GOT3 (cell line): ENCODE measurements at places on chromosomes 11 and 22.

- DNase-seq: no peak
Observed at GRCh38 chr11:118606157-118606843, 1.1 kb upstream of the PHLDB1 start.

- DNase-seq: peak; percentile 12
Observed at GRCh38 chr11:63871962-63872799, 33.3 kb downstream of the MARK2 start.

DNA sequence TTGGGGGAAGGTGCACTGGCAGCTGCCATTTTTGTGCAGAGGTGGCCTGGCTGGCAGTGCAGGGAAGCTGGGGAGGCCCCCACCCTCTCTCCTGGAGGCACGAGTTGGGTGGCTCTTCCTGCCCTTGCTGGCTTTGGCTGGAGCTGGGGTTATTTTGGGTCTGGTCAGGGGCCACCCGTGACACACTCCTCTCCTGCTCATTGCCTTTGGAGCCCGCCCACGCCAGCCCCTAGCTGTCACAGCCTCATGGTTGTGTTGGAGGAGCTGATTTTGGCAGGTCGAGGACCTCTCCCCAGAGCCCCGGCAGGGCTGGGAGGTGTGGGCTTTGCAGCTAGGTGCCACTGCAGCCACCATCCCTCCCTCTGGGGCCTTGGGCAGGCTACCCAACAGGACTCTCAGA is 21.5 kb downstream of the FBLN1 start:
- DNase-seq: no peak

DNA sequence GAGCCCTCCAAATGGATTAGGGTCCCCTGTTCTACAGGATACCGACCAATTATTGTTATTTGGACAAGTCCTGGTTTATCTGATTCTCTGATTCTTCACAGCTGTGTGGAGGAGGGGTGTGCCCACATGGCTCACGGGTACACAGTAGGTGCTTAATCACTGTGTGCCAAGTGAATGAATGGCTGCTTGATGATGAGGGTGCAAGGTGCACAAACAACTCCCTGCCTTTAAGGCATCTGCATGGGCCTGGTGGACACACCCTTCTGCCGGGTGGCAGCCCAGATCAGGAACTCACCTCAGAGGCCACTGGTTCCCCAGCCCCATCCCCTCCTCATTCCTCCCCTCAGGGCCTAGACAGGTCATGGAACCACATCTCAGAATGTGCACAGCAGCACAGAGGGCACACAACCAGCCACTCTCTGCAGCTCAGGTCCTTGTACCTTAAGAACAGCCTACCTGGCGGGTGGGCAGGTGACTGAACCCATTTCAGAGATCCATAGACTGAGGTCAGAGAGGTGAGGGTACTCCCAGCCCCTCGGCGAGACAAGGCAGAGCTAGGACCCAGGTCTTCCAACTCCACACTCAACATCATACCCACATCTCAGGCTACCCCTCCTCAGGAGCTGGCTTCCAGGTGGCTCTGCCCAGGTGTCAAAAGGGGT is 50.3 kb downstream of the SHANK2 start:
- DNase-seq: no peak

DNA sequence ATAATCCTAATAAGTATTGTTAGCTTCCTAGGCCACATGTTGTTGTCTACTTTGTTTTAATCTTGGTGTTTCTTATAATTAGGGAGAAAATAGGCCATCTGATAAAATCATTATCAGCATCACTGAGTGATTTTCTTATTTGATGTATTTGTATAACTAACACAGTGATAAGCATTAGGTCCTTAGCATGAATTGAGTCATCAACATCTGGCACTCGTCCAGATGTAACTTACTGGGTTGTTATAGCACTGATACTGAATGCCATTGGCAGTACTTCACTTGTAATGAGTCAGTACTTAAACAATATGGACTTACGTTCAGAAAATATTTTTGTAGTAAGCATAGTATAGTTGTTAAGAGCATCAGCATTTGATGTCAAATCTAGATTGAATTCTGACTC is 16.2 kb downstream of the API5 start:
- no peak for DNase-seq

DNA sequence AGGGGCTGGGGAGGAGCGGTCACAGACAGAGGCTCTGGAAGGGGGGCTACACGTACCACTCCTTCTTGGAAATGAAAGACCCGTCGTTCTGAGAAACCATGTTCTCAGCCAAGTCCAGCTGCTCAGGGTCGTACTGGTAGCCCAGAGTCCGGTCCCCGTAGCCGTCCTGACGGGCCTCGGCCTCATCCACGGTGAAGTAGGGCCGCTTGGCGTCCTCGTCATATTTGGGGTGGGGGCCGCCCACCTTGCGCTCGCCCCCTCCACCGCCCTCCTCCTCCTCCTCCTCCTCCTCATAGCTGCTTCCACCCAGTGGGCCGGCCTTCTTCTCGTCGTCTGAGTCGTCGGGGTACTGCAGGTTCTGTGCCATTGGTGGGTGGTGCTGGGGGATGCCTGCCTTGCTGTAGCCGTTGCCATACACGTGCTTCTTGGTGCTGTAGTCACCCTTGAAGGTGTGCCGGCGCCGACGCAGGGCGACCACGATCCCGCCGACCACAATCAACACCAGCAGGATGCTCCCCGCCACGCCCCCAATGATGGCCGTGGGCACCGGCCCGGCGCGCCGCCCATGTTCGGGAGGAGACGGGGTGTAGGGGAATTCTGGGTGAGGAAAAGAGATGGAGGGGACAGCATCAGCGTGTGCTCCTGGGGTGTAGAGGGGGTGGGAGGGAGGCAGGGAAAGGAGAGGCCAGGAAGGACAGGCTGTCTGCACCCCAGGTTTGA is 64.1 kb downstream of the NECTIN1 start:
- no peak for DNase-seq

- no peak for DNase-seq
Observed at GRCh38 chr11:75602951-75603350, 40.9 kb downstream of the SERPINH1 start.
